Stimulated activated CD8-positive, alpha-beta memory T cell treated with anti-CD3 and anti-CD28 coated beads, Interleukin-7, amount 100 ng/mL, for 1 hour (primary cell): ENCODE measurements at places on chromosomes 6 and 20.

- DNase-seq, result no peak
These were observed 84.5 kb downstream of the CHD6 start for GRCh38 chr20:41533537-41534136.

DNA sequence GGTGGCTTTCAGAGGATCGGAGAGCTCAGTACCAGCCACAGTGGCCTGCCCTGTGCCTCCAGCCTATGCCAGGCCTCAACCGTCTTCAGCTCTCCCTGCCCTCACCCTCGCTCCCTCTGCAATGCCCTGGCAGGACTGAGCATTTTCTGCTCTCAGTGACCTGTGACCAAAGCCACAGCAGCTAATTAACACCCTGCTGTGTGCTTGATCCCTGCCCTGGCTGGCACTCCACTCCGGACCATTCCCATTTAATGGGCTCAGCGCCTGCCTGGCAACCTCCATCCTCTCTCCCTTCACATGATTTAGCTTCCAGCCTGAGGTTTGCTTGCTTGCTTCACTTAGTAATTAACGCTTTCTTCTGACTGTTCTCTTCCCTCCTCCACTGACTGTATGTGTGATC lies 287.5 kb downstream of the LRFN2 start:
- DNase-seq, result no peak

DNA sequence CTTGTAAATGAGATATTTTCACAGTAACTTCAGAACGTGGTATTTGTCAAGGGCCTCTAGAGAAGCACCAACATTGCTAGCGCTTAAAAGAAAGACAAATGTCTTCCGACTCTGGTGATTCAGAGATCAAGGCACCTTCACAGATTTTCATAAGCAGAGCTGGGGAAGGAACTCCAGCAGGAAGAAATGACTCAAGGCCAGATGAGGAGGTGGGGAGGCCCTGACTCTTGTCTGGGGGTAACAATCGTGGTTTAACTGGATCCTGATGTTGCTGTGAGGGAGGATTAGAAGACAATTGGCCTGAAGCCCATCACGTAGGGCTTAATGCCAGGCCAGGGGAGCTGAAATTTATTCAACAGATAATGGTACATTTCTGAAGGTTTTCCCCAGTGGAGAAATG lies 122.9 kb upstream of the QKI start:
- no peak for DNase-seq

DNA sequence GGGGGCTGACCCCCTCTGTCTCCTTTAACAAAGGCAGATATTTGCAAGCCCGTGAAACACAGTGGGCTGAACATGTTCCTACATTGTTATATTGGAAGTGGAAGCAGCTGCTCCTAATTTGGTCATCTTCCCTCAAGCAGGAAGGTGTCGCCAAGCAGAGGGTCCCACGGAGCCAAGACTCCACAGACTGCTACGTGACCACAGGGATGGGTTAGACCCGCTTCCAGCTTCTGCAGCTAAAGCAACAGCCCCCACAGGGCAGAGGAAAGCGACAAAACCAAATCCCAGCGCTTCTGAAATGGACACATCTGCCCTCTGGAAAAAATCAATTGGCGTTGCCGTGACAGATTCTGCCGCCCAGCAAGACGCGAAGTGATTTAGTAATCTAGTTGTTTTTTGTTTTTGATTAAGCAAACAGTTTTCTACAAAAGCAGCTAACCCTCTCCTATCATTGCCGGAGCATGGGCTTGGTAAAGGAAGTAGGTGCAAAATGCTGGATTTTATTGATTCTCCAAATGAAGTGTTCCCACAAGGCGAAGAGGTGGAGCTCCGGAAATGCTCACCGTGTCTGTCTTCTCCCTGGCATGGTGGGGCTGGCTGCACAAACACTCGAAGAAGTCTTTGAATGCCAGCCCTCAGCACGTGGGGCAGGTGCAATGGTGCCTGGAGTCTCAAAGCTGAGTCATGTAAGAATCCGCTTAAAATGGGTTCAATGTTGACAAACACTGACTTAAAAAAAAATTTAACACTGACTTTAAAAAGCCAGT lies 79.4 kb upstream of the FRMD1 start:
- DNase-seq, result no peak
